A172 (cell line): ENCODE measurements at places on chromosomes 7 and 10. TPM values are rescaled to one million over a fixed set of nuclear protein-coding genes. Genes with fewer than 3 reads are reported as not detected.

DNA sequence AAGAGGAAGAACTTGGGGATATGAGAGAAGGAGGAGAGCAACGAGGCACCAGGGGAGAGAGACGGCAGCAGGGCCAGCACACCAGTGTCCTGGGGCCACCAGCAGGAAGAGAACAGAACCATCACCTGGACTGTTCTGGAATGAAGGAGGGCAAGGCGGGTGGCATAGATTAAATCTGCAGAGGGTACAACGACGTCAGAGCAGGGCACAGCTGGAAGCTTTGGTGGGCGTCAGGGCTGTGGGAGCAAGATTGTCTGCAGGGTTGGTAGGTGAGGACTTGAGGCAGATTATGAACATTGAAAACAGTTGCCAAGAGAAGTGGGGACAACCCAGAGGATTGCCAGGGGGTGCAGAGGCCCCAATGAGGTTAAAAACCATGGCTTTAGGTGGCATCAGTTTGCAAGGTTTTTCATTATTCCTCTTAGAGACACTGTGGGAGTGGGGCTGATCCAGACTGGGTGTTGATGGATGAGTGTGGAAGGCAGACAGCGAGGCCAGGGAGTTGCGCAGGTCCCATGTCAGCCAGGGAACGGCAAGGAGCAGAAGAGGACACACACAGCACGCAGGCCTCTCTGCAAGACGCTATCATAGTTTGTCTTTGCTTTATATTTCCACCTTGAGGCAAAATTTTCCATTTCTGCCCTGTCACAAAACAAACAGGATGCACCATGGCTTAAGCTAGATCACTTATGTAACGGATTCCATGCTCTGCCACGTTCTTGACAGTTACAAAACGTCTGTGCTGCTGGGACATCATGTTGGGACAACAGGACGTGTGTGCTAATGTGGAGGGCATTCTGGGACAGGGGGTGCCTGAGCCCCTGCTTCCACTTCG lies 52.5 kb upstream of the LEP start:
- no peak for DNase-seq

- no peak for DNase-seq
Measured at GRCh38 chr7:136049818-136050461, 72.8 kb upstream of the MTPN start.

- DNase-seq: no peak
Measured at GRCh38 chr10:132948351-132948750, 6.0 kb upstream of the CFAP46 start.

The NUTM2B gene
- total RNA-seq: 1.2 TPM in 2 replicates

- DNase-seq: no peak
Measured at GRCh38 chr10:34808801-34809745, 6.0 kb downstream of the PARD3 start.

DNA sequence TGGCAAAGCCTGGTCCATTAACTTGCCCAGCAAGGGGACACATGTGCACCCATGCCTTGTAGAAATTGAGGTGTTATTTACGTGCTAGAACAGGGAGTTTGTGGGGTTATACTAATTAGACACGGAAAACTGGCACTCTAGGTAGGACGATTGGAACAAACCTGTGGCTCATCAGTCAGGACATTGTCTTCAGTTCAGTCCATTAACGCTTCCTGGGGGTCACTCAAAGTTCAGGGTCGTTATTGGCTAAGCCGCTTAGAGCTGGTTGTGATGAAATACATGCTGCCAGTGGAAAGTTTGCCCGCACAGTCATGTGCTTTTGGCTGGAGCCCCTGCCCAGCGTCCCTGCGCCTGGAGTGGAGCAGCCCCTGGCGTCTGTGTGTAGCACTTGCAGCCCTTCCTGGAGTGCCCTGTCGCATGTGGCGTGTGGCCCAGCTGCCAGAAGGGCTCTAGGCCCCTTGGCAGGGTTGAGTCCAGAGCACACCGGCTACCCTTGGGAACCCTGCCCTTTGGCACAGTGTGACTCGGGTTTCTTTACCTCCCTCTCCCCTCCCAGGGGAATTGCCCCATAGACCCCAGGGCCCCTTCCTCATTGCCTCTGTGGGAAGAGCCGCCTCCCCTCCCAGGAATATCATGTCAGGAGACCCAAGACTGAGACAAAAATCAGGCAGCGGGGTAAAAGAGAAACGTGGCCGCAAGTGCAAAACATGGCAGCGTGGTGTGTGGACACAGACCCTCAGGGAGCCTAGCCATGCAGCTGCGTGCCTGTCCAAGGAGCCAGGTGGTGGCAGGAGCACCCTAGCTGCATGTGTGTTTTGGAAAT lies 9.8 kb downstream of the ZNF775 start:
- DNase-seq: no peak

DNA sequence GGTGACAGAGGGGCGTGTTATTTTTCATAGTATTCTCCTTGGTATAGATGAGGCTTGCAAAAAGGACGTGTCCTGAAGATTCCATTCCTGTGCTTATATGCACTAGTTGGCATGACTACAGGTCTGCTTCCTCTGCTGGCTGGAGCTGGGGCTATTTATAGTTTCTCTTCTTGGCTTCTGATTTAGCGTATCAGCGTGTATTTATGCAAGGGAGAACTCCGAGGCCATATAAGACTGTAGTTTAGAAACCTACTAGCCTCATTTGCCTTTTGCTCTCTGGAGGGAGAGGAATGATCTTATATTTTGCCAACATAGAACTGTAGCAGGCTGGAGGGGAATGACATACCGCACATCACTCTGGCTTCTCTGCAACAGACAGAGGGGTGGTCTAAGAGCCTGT lies 39.7 kb downstream of the CACNB2 start:
- DNase-seq: peak; percentile 19

DNA sequence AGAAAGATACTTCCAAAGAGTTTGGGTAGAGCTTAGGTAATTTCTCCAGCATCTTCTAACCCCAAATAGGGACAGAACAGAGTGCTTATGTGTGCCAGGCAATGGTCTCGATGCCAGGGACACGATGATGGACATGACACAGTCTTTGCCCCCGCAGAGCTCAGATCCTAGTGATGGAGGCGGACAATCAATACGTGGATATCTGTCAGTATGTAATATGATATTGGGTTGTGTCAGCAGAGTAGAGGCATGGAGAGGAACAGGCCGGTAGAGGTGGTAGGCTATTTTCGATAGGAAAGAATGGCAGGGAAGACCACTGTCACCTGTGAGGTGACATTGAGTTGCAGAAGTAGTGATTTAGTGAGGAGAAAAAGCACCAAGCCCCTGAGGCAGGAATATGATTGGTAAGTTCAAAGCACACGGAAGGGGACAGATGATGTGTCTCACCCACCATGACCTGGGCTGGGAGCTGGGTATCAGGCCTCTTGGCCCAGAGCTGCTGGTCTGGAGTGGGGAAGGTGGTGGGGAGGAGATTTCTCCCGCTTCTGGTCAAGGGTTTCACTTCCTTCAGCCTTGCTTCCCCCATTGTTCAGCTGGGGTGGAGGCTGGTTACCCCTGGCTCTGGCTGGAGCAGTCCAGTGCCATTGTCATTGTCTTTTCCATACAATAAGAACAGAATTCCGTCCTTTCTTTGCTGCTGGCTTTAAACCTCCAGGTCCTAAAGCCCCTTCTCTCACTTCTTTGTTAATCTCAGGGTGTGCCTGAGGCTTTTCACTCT lies 36.0 kb upstream of the SRGN start:
- DNase-seq: no peak

GRCh38 chr7:68246189-68246633 lies 1249.6 kb downstream of the TYW1 start:
- DNase-seq: peak; percentile 99

- DNase-seq: no peak
Measured at GRCh38 chr10:8618834-8619233, 564.3 kb downstream of the GATA3 start.

GRCh38 chr7:135761751-135762488 lies 13.3 kb upstream of the FAM180A start:
- DNase-seq: peak; percentile 68

- no peak for DNase-seq
Measured at GRCh38 chr10:129621693-129622092, 154.7 kb downstream of the MGMT start.

DNA sequence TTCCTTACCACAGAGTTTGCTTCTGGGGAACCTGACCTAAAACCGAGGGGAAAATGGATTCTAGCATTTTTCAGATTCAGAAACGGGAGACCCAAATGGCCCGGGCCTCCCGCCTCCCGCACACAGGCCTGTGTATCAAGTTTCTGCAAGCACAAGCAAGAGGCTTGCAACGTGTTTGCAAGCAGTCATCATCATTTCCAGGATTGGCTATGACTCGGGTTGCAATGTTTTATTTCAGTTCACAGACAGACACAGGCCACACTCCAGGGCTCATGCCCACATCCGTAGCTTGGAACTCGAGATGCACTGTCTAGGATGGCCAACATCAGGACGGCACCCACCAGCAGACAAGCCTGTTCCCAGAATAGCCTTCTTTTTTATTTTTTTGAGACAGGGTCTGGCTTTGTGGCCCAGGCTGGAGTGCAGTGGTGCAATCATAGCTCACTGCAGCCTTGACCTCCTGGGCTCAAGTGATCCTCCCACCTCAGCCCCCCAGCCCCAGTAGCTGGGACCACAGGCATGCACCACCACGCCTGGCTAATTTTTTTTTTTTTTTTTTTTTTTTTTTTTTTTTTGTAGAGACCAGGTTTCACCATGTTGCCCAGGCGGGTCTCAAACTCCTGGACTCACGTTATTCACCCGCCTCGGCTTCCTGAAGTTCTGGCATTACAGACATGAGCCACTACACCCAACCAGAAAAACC lies 68.1 kb upstream of the FOXK1 start:
- DNase-seq: peak; percentile 28

- no peak for DNase-seq
Measured at GRCh38 chr7:30752979-30753378, 1.0 kb downstream of the INMT start.

The RELN gene
- total RNA-seq: 0.02 TPM in 1 of 2 replicates, not detected in the other

The NEURL1 gene
- total RNA-seq: 0.17 TPM in 1 of 2 replicates, not detected in the other

- DNase-seq: no peak
Measured at GRCh38 chr10:71542478-71542877, 145.8 kb downstream of the CDH23 start.

The DGKI gene
- total RNA-seq: 0.29 and 1.1 TPM in 2 replicates

- no peak for DNase-seq
Measured at GRCh38 chr7:99409192-99409572, 413 bp downstream of the BUD31 start.

The NODAL gene
- not detected in 2 replicates for total RNA-seq

- no peak for DNase-seq
Measured at GRCh38 chr10:86937502-86938154, 19.8 kb downstream of the MMRN2 start.

DNA sequence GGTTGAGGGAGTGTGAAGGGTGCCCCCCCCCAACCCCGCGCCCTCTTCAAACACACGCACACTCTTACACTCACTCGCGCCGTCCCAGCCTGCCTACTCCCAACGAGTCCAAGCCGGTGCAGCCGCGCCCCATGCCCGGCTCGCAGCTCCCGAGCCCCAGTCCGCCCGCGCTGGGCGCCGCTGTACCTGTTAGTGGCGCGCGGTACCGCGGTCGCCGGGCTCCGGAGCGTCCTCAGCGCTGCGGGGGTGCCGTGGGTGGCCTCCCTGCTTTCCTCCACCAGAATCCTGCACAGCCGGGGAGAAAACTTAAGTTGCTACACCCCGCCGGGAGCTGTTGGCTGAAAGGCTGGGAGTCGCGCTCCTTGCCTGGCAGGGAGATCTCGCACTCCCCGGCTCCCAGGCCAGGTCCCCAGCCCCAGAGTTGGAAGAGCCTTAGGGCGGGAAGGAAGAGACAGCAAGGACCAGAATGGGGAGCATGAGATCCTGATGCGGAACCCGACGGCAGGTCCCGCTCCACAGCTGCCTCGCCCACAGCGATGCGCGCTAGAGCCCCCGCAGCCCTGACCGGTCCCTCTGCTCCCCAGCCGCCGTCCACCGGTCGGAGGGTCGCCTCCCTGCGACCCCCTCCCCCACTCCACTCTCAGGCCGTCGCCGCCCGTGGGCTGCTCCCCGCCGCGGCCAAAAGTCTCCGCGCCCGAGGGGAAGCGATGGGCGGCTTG lies 863 bp downstream of the ST8SIA6 start:
- peak; percentile 27 for DNase-seq

The MYL10 gene
- total RNA-seq: not detected in 2 replicates

- no peak for DNase-seq
Measured at GRCh38 chr10:78236416-78237015, 202.9 kb downstream of the RPS24 start.

The TAC1 gene
- not detected in 2 replicates for total RNA-seq

- no peak for DNase-seq
Measured at GRCh38 chr7:21999896-22000295, 54.2 kb upstream of the CDCA7L start.

- peak; percentile 53 for DNase-seq
Measured at GRCh38 chr7:72493850-72494661, 81.9 kb upstream of the CALN1 start.

DNA sequence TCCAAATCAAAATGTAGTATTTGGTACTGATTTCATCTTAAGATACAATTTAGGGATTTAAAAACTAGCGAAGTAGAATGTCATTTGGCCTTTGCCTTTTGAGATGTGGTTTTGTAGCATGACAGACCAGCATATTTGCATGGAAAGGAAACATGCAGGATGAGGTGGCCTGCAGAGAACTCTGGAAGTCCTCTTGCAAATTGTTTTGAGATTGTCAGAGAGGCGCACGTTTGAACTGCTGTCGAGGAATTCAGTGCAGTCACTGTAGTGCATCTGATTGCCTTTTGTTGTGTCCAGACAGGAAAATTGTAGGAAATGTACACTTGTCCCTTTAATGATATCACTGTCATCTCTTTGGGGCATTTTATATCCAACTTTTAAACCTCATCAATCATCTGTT lies 136.7 kb downstream of the CELF2 start:
- DNase-seq: no peak

DNA sequence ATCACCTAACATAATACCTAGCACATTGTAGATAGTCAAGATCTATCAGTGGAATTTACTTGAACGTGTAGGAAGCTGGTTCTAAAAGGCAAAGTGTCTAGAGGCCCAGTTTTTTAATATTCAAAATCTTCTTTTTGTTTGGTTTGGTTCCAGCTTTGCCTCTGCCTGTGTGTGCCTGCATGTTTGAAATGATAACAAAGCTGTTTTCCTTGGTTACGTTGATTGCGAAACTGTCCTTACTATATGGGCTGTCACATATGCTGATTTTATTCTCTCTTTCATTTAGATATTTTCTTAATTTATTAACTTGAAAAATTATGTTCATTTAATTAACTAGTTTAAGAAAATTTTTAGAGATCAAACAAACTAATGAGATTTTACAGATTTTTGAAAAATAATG lies 237.3 kb downstream of the SEMA3A start:
- DNase-seq: no peak

The JAZF1 gene
- 18.8 and 28.3 TPM in 2 replicates for total RNA-seq
